ENCODE measurements at places on chromosomes 6 and 20.

- no peak for DNase-seq
These were observed 7.7 kb downstream of the PSMB1 start for GRCh38 chr6:170545405-170545804.

DNA sequence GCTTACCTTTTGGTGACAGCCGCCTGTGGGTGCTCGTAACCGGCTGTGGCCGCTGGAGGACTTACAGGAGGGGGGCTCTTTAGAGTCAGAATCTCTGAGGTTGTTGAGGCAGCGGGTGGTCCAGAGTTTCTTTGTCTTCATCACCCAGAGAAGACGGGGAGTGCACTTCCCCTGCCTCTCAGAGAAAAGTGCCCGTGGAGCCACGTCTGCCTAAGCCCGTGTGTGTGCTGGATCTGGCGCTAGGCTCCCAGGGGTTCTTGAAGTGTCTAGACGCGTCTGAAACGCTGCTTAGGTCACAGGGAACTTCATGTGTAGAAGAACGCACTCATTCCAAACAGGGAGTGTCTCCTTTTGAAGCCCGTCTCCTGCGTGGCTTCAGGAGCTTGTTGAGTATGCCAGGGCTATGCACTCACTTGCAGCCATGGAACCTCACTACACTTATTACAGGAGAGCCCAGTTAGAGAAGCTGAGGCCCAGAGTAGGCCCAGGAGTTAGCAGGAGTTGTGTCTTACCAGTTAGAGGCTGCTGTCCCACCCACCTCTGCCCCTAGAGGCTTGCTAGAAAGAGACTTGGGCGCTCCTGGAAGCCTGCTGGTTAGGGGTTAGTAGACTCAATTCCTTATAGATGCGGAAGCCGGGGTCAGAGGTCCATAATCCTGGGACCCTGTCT, 1.3 kb downstream of the LSM14B start:
- DNase-seq = no peak

GRCh38 chr20:35307666-35308653, 15.7 kb upstream of the FAM83C start:
- DNase-seq = no peak

DNA sequence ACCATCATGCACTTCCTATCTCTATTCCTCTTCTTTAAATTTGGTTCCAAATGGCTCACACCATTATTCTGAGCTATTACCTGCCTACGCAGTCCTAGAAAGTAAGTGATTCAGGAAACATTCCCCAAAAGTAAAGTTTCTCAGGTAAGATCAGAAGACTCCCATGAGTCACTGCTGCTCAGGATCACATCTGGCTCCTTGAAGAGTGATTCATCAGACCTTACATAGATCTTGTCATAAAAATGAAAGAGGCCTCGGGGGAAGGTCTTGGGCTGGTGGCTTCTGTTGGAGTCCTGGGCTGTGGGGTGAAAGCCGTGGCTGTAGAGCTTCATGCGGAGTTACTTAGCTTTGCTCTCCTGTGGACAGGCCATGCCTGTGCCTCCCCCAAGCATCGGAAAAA, 35.9 kb downstream of the PLG start:
- no peak for DNase-seq

DNA sequence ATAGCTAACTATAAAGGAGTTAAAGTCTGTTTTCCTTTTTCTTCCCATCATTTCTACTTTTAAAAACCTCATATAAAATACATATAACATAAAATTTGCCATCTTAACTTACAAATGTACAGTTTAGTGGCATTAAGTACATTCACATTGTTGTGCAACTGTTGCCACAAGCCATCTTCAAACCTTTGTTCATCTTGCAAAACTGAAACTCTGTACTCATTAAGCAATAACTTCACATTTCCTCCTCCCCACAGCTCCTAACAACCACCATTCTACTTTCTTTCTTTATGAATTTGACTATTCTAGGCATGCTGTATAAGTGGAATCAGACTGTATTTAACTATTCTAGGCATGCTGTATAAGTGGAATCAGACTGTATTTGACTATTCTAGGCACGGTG, 4.5 kb downstream of the CCDC170 start:
- DNase-seq = no peak

- DNase-seq = no peak
These were observed 22.9 kb upstream of the CD83 start for GRCh38 chr6:14094721-14095120.

DNA sequence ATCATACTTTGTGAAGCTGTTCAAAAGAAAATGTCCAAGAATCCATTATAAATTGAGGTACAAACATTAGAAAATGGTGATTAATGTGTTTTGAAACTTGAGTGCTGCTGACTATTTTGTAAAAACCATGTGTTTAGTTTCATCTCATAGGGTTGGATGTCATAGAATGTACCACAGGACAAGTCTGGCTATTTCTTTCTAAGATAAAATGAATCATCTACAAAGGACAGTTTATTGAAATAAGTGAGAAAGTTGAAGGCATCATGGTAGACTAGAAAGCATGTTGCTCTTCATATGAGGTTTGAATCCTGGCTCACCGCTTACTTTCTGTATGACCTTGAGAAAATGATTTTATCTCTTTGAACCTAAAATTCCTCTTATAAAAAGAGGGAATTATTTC, 29.2 kb upstream of the SMAP1 start:
- DNase-seq = no peak

DNA sequence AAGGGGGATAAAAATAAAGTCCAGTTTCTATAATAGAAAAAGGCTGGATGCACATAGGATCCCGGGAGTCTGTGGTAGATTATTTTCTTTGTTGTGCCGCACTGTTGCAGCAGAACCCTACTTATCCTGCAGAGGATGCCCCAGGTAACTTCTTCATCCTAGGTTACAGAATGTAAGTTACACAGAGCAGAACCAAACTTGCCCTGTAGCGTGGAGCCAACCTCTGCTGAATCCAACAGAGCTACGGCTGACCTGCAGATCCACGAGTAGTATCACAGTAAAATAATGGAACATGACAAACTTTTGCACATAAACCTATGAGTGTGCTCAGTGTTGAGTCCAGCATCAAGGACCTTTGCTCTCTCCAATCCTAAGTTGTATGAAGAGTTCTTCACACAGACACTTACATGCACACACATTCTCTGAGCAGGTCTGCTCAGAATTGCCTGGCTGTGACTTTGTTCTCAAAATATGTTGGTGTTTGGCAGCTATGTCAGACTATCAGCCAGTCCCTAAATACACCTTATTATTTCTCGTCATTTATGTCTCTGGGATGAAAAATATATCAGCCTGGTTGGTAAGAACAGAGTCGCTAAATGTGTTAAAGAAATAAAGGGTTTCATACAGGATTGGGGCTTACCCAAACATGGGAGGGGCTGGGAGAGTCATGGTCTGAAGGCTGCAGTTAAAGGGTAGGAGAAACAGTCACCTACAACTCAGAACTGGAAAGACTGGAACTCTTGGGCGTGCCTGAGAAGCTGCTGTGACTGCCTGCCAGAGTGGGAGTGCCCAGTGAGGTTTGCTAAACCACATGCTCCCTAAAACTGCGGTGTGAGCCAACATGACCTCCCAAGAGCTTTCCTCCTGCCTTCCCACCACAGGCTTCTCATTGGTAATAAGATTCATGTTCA, 165.1 kb upstream of the SLC24A3 start:
- no peak for DNase-seq

GRCh38 chr6:70309243-70309642, 6.4 kb upstream of the COL9A1 start:
- no peak for DNase-seq

DNA sequence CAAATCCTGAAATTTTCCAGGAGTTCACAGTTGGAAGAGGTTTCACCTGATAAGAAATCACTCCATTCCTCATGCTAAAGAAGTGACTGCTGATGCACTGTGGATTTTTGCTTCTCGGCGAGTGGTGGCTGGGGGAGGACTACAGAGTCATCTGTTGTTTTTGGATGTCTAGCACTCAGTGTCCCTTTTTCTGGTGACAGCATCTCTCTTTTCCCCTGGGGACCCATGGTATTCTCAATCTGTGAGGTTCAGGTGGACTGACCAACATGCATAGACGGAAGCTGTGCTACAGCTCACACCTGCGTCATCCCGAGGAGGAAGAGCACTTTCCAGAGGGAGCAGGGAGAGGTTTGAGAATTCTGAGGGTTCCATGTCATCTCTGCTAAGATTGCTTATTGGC, 42.7 kb upstream of the ZNF831 start:
- no peak for DNase-seq

DNA sequence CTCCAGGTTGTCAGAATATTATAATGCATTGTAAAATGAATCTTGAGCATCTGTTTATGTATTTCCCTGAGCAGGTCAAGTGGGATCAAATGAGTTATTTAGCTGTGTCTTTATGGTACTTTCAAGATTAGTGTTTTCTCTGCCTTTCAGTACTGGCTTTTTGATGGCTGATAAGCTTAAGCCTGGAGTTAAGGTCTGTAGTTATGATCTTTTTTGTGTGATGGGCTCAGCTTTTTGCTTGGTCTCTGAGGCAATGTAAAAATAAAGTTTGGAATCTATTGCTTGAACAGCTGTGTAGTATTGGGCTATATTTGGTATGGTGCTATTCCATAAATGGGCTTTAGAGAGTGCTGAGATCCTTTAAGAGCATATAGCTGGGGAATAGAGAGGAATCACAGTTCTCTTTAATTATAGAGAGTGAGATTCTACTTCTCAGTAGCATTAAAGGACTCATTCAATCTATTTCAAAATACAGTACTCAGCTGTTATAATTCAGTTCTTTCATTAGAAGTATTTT, 40.7 kb downstream of the ZNF451 start:
- DNase-seq = no peak

GRCh38 chr6:53486679-53487078, 58.2 kb downstream of the GCLC start:
- DNase-seq = no peak

DNA sequence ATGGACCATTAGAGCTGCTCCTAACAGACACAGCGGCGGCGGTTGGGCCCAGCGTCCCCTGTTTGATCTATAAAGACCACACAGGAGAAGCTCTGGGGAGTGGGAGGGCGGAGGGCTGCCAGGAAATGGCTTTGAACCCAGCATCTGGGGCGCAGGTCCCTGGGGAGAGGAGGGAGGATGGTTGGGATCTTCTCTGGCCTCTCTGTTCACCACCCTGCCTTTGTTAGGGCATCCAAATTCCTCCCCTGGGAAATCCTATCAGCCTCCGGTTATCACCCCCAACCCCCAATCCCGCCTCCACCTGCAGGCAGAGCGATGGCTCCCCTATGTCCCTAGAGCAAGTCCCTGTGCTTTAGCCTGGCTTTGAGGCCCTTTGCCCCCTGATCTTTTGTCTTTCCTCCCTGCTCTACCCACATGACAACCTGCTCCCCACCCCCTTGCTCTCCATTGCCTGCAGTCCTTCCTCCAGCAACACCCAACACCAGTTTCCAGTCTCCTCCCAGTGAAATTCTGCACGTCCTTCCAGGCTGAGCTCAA, 7.1 kb downstream of the XKR7 start:
- no peak for DNase-seq

- DNase-seq = no peak
These were observed 26.4 kb upstream of the BHLHE23 start for GRCh38 chr20:63032861-63033793.

- DNase-seq = no peak
These were observed 110.9 kb downstream of the ARMC2 start for GRCh38 chr6:108958900-108959770.

- no peak for DNase-seq
These were observed 122.4 kb downstream of the IPCEF1 start for GRCh38 chr6:154234019-154234772.

GRCh38 chr6:149560736-149561135, 5.4 kb upstream of the GINM1 start:
- DNase-seq = no peak

DNA sequence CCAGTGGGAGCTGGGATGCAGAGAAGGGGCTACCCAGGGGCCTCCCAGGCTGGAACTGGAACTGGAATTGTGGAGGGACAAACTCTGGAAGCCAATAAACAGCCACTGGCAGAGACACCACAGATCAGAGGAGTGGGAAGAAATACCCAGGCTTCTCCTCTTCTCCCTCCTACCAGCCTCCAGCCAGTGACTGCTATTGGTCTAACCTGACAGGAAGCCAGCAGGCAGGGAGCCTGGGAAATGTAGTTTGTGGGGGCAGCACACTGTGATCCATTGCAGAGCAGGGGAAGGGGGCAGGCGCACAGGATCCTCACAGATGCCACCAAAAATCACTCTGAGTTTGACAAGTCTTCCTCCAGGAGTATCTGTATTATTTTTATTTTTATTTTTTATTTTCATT, 12.1 kb upstream of the MLN start:
- DNase-seq = no peak

GRCh38 chr6:157049133-157049532, 272.0 kb downstream of the ARID1B start:
- no peak for DNase-seq

GRCh38 chr6:30364591-30364990, 19.6 kb downstream of the RPP21 start:
- no peak for DNase-seq

GRCh38 chr6:19830171-19830570, 7.0 kb upstream of the ID4 start:
- DNase-seq = no peak

GRCh38 chr6:26304213-26304796, 60.7 kb upstream of the BTN3A2 start:
- no peak for DNase-seq

DNA sequence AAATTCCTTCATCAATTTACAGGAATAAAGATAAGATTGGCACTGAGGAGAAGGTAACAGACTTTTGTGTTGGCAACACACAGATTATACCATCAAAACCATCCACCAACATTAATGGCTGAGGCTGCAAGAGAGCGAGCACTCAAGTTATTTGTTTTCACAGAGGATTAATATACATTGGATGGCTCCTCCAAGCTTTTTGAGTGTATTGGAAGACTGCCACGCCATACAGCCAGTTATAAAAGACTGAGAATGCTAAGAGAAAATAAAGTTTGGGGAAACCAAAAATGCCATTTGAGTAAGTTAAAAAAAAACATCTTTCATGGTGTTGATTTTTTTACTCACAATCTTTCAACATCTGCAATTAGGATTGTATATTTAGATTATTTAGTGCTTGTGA, 973.8 kb upstream of the SLC35B3 start:
- no peak for DNase-seq

GRCh38 chr20:44589537-44589936, 7.2 kb downstream of the PKIG start:
- DNase-seq = no peak

- DNase-seq = no peak
These were observed 28.4 kb downstream of the PAQR8 start for GRCh38 chr6:52390361-52390727.

- no peak for DNase-seq
These were observed 40.2 kb upstream of the SAMHD1 start for GRCh38 chr20:36991703-36992102.
